Activated CD8-positive, alpha-beta memory T cell treated with anti-CD3 and anti-CD28 coated beads, Interleukin-2, amount 10 ng/mL, durations not matched to agents 7 days and 5 days (primary cell): ENCODE measurements at places on chromosomes 2 and 18. TPM values are rescaled to one million over a fixed set of nuclear protein-coding genes. Genes with fewer than 3 reads are reported as not detected.
A peak's percentile ranks its signal among the peaks of the same experiment; 100 is the strongest.

GRCh38 chr2:12262681-12263436 is 453.9 kb upstream of the TRIB2 start:
- peaks cover 14% of the 10 kb centered on the region for H3K4me1 ChIP-seq
- H3K36me3 ChIP-seq, result peaks cover 7% of the 10 kb centered on the region
- H3K27me3 ChIP-seq, result peaks cover 4% of the 10 kb centered on the region
- no peak overlapping the region for H3K4me3 ChIP-seq

- H3K27ac ChIP-seq, result no peak overlapping the region
- no peak overlapping the region for H3K4me3 ChIP-seq
- no peaks in the 10 kb centered on the region for H3K4me1 ChIP-seq
- DNase-seq, result peak; percentile 32
- no peaks in the 10 kb centered on the region for H3K27me3 ChIP-seq
- H3K36me3 ChIP-seq, result no peaks in the 10 kb centered on the region
These were observed 266.6 kb downstream of the TFCP2L1 start for GRCh38 chr2:121018136-121019061.

DNA sequence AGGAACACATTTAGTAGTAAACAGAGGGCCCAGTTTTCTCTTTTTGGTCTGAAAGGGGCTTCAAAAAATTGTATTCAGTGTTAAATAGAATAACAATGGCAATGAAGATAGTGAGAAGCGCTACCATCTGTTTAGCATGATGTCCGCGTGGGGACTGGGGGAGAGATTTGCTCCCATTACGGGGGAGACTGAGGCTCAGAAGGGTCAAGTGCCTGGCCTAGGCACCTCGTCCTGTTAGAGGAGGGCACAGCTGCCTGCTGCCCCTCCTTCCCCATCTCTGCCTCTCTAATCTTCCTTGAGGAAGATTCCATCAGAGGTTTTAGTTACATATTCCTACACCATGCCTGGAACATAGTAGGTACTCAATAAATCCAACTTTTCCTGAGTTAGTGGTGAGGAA is 10.1 kb upstream of the TMEM185B start:
- H3K4me1 ChIP-seq, result peaks cover 41% of the 10 kb centered on the region
- H3K36me3 ChIP-seq, result peaks cover 32% of the 10 kb centered on the region
- H3K27ac ChIP-seq, result peak overlapping the region; percentile 98
- H3K27me3 ChIP-seq, result no peaks in the 10 kb centered on the region

DNA sequence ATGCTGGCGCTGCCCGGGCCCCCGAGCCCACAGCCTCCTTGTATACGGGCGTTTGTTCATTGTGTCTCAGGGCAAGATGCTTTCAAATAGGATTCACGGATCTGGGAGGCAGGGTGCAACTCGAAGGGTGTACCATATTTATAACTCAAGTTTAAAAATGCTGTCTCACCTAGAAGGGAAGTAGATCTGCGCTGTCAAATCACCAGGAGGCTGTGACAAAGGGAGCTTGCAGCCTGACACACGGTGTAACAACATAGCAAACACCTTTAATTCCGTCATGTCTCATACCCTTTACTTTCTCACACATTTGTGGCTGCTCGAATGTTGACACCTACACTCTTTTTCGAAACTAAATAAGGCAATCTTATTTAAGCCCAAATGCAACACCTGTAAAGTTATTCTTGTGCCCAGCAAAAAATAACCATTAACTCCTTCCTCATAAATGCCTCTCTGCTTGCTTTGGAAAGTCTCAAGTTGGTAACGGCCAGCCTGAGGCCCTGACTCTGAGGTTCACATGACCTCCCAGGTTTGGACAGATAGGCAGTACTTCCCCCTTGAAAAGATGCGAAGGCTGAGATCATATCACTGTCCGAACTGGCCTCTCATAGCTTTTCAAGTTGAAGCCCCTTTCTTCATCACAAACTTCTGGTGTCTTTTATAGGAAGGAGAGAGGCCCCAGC is 11.6 kb downstream of the ZEB2 start:
- H3K27ac ChIP-seq, result peak overlapping the region; percentile 33
- H3K36me3 ChIP-seq, result peaks cover 17% of the 10 kb centered on the region
- peaks cover 77% of the 10 kb centered on the region for H3K4me1 ChIP-seq
- H3K4me3 ChIP-seq, result peak overlapping the region; percentile 2

Gene RELCH
- 41.2 TPM for total RNA-seq

Gene PID1
- total RNA-seq, result not detected

- no peak overlapping the region for H3K27ac ChIP-seq
- no peaks in the 10 kb centered on the region for H3K27me3 ChIP-seq
- no peak overlapping the region for H3K4me3 ChIP-seq
- no peaks in the 10 kb centered on the region for H3K4me1 ChIP-seq
- DNase-seq, result no peak
- H3K36me3 ChIP-seq, result no peaks in the 10 kb centered on the region
These were observed 32.1 kb downstream of the E2F6 start for GRCh38 chr2:11433822-11434221.

GRCh38 chr2:177972782-177973181 is 99.8 kb downstream of the PDE11A start:
- no peaks in the 10 kb centered on the region for H3K36me3 ChIP-seq
- no peak overlapping the region for H3K4me3 ChIP-seq
- no peak overlapping the region for H3K27ac ChIP-seq
- DNase-seq, result no peak
- H3K4me1 ChIP-seq, result no peaks in the 10 kb centered on the region
